ENCODE measurements at places on chromosomes 6 and 20. TPM values are rescaled to one million over a fixed set of nuclear protein-coding genes. Genes with fewer than 3 reads are reported as not detected.

Gene SCGN
- 11.7 TPM for total RNA-seq

Gene CLVS2
- total RNA-seq = not detected

Gene ADGB
- not detected for total RNA-seq

DNA sequence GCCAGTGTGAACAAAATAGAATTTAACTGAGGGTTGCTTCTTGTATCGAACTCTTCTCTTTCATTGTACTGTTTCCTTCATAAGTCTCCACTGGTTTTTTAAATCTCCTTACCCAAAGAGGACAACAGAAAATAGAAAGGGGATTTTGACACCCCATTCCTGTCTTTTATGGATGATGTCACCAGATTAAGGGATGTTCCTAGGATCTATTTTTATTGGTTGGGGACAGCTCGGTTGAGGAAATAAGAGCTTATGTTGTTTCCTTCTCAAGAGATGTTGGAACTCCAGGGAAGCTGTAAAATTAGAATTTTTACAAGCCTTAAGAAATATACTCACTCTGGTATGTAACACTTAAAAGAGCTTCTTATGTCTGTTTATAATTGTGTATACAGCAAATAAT lies 171.5 kb downstream of the PHF3 start:
- H3K27ac ChIP-seq = no peak overlapping the region
- H3K4me1 ChIP-seq = 0 out of 2 replicates have a peak, but pooled peaks cover 4% of the 10 kb centered on the region
- DNase-seq = no peak
- no peak overlapping the region for H3K4me3 ChIP-seq

Gene TBCC
- 20.4 TPM for total RNA-seq

DNA sequence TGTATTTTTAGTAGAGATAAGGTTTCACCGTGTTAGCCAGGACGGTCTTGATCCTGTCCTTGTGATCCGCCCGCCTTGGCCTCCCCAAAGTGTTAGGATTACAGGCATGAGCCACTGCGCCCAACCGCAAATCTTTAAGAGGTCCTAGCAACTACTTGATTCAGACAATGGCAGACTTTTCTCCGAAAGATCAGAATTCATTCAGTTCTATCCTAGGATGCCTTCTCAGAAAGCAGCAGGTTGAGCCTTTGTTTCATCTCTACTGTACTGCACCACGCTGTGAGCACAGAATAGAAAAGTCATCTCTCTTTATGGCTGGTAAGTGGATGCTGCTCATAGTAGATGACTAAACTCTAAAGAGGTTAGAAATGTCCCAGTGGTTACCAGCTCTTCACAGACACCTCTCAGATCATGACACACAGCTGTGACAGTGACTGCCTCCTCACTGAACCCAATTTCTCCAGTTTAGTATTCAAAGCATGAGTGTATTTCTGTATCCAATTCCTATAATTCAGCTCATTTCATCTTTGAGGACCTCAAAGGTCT lies 6.0 kb upstream of the HSF2 start:
- no peaks in the 10 kb centered on the region for H3K4me1 ChIP-seq
- H3K27ac ChIP-seq = no peak overlapping the region
- no peak overlapping the region for H3K4me3 ChIP-seq
- DNase-seq = no peak
- no peaks in the 10 kb centered on the region for H3K36me3 ChIP-seq
- H3K27me3 ChIP-seq = no peaks in the 10 kb centered on the region

DNA sequence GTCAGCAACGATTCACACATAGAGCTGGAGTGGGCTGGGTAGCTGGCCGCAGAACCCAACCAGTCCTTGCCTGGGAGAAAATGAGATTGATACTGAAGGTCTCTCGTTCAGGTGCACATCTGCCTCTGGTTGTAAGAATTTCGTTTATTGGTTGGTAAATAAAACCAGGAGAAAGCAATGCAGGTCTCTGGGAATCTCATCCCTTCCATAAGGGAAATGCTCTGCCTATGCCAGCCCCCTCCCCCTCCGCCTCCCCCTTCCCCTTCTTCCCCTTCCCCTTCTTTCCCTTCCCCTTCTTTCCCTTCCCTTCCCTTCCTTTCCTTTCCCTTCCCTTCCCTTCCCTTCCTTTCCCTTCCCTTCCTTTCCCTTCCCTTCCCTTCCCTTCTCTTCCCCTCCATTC lies 107.3 kb downstream of the DTD1 start:
- H3K27ac ChIP-seq = no peak overlapping the region
- H3K4me1 ChIP-seq = no peaks in the 10 kb centered on the region
- no peaks in the 10 kb centered on the region for H3K27me3 ChIP-seq
- DNase-seq = no peak
- no peak overlapping the region for H3K4me3 ChIP-seq

All from Caco-2 (cell line).